Activated CD8-positive, alpha-beta memory T cell treated with anti-CD3 and anti-CD28 coated beads, Interleukin-2, amount 50 U/mL, for 48 hours (primary cell): ENCODE measurements at places on chromosomes 5 and 9.

DNA sequence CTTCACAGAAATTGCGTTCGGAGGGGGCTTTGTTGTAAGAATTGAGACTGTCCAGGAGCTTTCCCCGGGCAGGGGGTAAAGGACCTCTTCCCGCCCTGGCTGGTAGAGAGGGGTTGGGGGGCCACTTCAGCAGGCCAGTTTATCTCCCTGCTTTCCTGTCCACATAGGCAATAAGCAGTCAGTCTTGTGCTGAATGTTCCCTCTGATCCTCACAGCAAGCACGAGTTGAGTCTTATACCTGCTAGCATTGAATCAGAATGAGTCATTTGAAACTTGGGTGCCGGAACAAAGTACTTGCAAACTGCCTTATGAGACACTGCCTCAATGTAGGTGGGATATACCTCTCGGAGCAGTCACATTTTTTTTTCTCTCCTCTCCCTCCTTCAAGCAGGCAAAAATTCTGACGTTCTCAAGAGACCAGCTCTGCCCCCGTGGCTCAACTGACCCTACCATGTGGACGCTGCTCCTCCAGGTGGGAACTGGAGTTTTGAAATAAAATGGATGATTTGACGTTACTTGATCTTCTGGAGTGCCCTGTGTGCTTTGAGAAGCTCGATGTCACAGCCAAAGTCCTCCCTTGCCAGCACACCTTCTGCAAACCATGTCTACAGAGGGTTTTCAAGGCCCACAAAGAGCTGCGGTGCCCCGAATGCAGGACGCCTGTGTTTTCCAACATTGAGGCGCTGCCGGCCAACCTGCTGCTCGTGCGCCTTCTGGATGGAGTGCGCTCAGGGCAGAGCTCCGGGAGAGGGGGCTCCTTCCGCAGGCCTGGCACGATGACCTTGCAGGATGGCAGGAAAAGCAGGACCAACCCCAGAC is 1.3 kb downstream of the SH3RF2 start:
- DNase-seq, result peak; percentile 55

- no peak for DNase-seq
Observed at GRCh38 chr5:10063997-10064396, 185.7 kb downstream of the ATPSCKMT start.

GRCh38 chr9:70883056-70883455 is 238.4 kb downstream of the TRPM3 start:
- DNase-seq, result no peak

DNA sequence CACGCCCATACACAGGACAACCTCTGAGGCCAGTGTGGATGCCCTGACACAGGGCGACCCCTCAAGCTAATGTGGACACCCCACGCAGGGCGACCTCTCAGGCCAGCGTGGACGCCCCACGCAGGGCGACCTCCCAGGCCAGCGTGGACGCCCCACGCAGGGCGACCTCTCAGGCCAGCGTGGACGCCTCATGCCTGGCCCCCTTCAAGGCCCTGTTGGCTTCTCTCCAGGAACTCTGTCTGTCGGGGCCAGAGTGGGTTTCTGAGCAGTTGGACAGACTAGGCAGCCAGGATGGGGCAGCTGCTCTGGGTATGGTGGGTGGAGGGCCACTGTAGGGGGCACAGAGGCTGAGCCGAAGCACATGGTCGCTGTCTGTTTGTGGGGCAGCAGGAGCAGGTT is 47.4 kb downstream of the LMX1B start:
- no peak for DNase-seq

DNA sequence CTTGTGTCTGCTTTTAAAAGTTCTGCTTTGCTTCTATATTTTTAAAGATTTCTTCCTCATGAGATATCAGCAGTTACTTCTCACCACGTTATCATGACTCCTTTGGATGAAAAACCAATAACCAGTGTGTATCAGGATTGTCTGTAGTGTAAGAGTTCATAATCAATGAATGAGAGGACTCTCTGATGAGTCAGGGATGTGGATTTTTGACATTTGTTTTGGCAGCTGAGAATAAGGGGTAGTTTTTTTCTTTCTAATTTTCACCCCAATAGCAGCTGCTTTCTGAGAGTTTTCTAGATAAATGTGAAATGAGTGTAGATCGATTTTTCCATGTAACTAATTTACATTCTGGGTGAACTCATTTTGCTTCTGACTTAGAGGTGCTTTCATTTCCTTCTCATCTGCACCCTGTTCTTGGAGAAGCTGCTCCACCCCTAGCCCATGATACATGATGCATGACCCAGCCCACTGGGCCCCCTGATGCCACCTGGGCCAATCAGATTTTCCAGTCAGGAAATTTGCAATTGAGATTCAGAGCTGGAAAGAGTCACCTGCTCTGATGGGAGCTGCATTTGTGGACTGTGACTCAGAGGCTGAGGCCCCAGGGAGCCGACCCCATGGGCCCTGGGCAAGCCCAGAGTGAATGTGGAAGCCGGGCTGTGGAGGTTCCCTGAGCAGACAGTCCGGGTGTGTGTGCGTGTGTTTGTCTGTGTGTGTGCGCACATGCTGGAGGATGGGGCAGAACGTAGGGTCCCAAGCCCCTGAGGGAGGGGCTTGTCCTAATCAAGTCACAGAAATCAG is 159.3 kb downstream of the RGS3 start:
- peak; percentile 79 for DNase-seq

GRCh38 chr9:32180597-32180996 is 203.8 kb upstream of the ACO1 start:
- DNase-seq, result no peak

GRCh38 chr9:73179589-73179988 is 27.9 kb downstream of the ANXA1 start:
- DNase-seq, result no peak

- no peak for DNase-seq
Observed at GRCh38 chr5:120096413-120096812, 367.7 kb upstream of the PRR16 start.

DNA sequence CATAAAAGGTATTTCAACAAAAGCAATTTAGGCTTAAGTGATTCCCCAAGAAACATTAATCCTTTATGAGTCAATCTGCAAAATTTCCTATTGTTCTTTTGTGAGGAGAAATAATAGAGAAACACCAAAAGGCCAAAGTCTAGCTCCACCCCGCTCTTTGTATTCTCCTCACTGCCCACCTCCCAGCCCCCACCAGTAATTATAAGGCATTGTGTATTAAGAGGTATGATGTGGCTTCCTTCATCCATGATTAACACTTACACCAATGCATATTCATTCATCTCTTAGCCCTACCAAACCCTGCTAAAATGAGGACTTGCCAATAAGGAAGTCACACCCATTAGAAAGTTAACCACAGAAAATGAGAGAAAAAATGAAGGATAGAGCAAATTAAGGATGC is 105.3 kb upstream of the SPATA31D4 start:
- DNase-seq, result no peak

GRCh38 chr5:122773619-122774018 is 1.3 kb upstream of the SNX2 start:
- DNase-seq, result no peak

DNA sequence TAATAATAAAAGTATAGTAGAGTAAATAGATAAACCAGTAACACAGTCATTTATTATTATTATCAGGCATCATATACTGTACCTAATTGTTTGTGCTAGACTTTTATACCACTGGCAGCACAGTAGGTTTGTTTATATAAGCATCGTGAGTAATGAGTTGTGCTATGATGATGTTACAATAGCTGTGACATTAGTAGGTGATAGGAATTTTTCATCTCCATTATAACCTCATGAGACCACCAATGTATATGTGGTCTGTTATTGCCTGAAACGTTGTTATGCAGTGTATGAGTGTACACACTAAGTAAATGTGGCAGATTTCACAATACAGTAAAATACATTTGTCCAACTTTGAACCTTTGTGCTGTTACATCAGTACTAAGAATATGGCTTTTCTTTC is 72.7 kb upstream of the SPATA31D4 start:
- DNase-seq, result no peak

- DNase-seq, result no peak
Observed at GRCh38 chr9:38183994-38184568, 115.1 kb upstream of the SHB start.

DNA sequence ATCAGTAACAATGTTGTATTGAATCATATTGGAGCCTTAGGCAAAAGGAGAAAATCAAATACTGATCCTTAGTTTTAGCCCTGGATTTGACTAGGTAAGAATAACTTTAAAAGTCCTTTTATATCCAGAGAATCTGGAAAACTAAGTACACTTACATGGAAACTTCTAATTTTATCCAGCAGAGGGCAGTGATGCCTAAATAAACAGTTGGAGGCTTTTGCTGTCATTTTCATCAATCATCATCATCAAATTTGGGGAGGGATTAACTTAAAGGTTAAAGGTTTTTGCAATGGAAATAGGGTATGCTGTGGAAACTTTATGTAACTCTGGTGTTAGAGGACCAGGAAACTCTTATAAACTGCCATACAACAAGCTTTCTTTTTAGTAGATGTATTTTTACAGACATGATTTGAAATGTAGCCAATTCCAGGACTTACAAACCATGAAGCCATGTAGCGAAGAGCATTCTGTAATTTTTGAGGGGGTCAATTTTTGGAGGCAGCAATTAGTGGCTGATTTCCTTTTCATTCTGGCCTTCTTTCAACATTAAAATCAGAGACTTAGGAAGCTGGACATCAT is 112.7 kb downstream of the OSTF1 start:
- no peak for DNase-seq

DNA sequence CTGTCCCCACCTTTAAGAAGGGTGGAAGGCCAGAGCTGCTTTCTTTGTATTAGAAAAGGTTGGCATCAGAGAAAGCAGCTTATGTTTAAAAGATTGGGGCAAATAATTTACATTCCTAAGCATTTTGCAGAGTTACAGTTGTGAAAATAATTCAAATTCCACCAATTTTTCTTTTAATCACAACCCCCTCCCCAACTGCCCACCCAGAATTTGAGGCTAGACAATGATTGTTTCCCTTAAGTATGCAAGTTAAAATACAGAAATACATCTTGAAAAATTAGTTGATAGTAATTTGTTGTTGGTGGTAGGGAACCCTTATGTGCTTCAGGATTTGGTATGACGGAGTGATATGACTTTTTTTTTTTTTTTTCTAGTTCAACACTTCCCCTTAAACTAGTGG is 133.0 kb downstream of the ZSWIM6 start:
- no peak for DNase-seq

- DNase-seq, result no peak
Observed at GRCh38 chr5:55857247-55857640, 6.1 kb downstream of the IL31RA start.

- no peak for DNase-seq
Observed at GRCh38 chr9:125754096-125754495, 6.9 kb downstream of the PBX3 start.

DNA sequence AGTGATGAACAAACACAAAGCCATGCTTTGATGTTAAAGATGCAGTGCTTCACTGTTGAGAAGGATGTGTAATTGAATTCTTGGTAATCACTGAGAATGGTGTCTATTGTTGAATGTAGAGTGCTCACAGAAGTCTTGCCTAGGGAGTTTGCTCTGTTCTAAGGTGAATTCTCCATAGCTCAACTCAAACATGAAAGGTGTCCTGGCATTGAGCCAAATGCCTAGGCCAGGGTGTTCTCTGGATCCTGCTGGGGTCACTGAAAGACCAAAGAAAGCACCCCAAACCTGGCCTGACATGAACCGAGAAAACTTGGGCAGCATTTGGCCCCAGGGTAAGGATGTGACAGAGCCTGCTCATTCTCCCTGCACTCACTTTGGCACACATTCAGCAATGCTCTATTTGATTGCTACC is 217.3 kb downstream of the ARL15 start:
- DNase-seq, result no peak

DNA sequence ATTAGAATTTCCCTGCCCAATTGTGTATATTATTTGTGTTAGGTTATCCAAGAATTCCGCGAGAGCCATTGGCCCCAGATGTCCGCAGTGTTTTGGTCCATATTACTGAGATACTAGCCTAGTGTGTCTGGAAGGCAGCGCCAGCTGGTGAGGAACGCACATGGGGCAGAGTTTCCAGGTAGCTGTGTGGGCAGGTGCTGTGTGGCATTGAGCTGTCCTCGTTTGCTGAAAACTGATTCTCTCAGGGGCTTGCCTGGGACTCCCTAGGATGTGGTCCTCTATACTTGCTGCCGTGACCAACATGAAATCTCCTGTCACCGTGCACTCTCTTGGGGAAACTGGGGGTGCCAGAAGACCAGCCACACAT is 288.7 kb downstream of the FANCC start:
- DNase-seq, result no peak
